Activated T-helper 1 cell treated with anti-CD3 and anti-CD28 coated beads, Interleukin-12 subunit alpha, Interleukin-12 subunit beta, Interleukin-2, Interleukin-4 antibody, amounts not matched to agents 30 ng/mL and 10 ng/mL and 1 ng/mL, durations not matched to agents 14 hours and 24 hours and 36 hours (primary cell): ENCODE measurements at places on chromosomes 4 and X.
A peak's percentile ranks its signal among the peaks of the same experiment; 100 is the strongest.

- no peak for DNase-seq
Measured at GRCh38 chr4:61994036-61994435, 793.9 kb downstream of the ADGRL3 start.

GRCh38 chrX:110853610-110854009 is 58.0 kb upstream of the CHRDL1 start:
- no peak for DNase-seq

DNA sequence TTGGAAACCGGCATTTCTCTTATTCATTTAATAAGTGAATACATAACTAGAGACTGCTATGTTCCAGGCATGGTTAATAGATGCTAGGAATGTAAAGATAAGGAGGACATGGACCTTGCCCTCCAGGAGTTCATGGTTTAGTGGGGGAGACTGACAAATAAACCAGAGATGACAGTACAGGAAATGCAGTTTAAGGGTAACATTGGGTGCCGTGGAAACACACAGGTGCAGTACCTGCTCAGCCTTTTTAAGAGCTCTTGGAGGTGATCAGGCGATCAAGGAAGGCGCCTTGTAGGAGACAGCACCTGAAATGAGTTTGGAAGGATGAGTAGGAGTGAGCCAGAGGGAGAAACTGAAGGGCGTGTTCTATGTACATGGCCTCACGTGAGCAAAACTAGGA is 145.8 kb downstream of the AASDH start:
- no peak for DNase-seq

GRCh38 chr4:54625391-54625790 is 32.4 kb upstream of the KIT start:
- DNase-seq = no peak

GRCh38 chr4:121686255-121686654 is 10.5 kb downstream of the ANXA5 start:
- DNase-seq = no peak

- DNase-seq = no peak
Measured at GRCh38 chr4:11050766-11051165, 366.2 kb upstream of the CLNK start.

DNA sequence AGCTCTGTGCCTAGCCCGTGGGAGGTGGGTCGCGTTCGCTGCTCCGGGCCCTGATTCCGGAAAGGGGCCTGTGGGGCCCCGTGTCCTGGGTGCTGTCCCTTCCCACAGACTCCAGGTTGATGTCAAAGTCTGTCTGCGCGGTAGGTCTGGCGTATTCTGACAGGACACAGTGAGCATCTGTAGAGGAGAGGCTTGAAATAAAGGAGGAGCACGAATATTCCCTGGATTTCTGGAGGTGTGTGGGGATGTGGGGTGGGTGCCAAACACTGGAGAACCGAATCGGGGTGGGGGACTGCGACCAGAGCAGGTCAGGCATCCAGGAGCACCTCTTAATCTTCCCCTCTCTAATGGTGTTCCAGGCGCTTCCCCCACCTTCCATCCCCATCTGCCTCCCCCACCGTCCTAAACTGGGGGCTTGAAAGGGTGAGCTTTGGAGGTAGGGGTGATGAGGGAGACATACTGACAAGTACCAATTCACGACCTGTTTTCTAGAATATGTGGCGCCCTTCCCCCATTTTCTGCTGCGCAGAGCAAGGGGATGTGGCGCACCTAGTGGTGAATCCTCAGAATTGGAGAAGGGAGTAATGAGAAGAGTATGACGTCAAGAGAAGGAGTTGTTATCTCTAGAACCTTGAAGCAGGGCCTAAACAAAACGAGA is 877 bp downstream of the GPRASP1 start:
- DNase-seq = peak; percentile 3

DNA sequence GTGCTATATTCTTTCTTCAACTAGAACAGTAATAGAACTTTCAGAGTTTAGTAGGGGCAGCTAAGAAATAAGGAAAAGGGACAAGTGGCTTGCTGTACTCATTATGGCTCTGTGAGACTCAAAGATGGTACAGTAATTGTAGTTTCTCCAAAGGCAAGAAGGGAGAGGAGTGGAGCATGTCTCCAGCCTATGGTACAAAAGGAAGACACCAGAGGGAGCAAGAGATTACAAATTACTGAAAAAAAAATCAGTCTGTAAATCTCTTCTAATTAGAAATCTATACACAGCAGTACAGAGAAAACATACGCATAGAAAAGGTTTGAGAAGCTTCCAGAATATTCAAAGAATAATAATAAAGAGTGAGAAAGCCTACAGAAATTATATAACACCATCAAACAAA is 61.4 kb downstream of the KLHL4 start:
- DNase-seq = no peak

GRCh38 chr4:124481123-124481522 is 231.4 kb downstream of the ANKRD50 start:
- DNase-seq = no peak

- DNase-seq = no peak
Measured at GRCh38 chr4:56790691-56791091, 30.8 kb downstream of the SPINK2 start.

- no peak for DNase-seq
Measured at GRCh38 chr4:154158361-154159155, 333.0 kb downstream of the DCHS2 start.

DNA sequence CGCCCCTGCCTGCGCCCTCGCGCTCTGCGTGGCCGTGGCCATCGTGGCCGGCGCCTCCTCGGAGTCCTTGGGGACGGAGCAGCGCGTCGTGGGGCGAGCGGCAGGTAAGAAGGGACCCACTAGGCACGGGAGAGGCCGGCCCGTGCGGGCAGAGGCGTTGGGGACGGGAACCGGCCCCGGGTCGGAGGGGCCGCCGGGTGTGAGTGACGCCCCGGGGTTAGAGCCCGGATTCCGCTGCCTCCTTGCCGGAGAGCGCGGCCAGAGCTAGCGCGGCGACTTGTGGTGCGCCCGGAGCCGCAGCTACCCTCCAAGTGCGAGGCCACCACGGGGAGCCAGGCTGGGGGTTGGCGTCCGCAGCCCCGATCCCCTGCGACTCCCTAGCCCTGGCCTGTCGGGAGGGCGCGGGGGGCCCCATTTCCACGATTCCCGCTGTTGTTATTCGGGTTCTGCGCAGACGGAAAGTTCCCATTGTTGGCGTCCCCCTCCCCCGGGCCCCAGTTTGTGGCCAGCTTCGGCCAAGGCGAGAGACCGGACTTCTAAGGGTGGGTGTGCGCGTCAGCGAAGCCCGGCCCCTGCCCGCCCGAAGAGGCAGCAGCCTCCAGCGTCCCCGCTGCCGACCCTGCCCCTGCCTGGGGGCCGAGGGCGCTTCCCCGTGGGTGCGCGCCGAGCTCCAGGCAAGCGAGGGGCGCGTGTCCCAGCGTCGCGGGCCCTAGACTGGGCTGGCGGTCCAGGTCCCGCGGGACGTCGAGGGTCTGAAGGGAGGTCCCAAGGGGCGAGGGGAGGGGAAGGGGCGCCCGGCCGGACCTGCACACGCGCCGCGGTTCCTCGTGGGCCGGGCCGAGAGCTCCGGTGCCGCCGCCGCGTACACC is 1.1 kb downstream of the FGFR3 start:
- DNase-seq = no peak

DNA sequence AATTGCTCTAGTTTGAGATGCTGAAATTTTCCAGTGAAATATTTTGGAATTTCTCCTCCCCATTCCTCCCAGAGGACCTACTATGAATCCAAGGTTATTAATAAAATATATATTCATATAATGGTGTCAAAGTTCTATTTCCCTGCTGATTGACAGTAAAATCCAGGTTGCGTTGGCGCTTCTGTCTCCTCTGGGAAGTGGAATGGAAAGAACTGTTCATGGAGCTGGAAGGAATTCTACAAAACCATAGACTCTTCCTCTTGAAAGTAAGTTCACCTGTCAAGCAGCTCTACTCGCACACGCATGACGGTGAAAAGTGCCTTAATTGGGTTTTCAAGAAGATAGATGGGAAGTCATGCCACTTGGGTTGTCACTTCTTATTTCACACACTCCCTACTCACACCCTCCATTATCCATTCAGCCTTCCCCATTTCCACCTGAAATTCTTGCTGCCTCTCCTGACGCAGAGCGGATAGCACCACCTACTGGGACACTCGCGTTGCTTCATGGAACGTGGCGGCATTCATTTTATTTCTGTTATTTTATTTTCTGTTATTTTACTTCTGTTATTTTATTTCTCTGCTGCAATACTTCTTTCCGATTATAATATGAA is 351.6 kb downstream of the NLGN4X start:
- no peak for DNase-seq

DNA sequence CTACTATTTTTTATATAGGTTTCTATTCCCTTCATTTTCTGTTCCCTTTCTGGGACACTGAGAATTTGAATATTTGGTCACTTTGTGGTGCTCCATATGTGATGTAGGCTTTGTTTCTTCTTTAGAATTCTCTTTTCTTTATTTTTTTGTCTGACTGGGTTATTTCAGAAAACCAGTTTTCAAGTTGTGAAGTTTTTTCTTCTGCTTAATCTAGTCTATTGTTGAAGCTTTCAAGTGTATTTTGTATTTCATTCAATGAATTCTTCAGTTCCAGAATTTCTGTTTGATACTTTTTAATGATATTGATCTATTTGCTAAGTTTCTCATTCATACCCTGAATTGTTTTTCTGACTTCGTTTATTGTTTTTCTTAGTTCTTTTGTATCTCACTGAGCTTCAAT is 96.2 kb upstream of the HAND2 start:
- DNase-seq = no peak

DNA sequence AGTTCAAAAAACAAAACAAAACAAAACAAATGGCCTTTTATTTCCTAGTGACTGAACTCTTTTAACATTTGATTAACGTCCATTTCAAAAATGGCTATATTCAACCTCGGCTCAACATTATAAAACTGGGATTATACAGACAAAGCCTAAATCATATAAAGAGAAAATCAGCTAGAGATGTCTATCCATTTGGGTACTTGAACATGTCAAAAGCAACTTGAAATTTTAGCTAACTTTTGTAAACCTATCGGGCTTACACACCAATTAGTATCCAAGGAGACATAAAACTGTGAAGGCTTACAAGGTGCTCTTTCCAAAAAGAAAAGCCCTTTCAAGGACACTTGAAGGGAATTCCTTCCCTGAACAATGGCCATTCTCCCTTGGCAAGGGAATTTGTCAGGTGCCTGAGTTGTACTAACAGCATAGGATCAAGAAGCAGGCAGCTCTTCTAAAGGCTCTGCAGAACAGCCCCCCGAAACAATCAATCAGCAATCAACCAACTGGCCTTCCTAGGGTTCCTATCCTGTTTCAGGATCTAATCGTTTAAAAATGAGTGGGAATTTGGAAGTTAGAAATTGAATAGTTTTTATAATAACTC is 633.7 kb upstream of the HTR2C start:
- DNase-seq = no peak

DNA sequence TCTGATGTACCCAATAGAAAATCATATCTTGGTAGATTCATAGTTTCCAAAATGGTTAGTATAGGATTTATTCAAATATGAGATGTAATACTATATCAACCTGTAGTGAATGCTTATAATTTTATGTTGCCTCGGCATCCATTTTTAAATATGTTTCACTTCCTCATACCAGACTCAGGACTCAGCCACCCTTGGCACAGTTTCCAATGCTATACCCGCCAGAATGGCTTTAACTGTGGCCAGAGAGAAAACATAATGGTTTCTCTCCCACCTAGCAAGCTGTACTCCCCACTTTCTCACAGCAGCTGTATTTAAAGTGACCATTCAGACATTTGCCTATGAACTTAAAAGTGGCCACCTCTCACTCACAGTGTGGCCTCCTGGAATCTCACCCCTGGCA is 466.6 kb upstream of the PABPC4L start:
- no peak for DNase-seq

GRCh38 chrX:85963736-85964135 is 83.6 kb downstream of the CHM start:
- no peak for DNase-seq

DNA sequence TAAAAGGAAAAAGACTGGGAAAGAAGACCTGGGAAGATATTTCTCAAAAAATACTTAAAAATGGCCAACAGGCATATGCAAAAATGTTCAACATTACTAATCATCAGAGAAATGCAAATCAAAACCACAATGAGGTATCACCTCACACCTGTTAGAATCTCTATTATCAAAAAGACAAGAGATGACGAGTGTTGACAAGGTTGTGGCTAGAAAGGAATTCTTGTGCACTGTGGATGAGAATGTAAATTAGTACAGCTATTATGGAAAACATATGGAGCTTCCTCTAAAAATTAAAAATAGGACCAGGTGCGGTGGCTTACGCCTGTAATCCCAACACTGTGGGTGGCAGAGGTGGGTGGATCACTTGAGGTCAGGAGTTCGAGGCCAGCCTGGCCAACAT is 50.0 kb downstream of the C4orf46 start:
- no peak for DNase-seq

DNA sequence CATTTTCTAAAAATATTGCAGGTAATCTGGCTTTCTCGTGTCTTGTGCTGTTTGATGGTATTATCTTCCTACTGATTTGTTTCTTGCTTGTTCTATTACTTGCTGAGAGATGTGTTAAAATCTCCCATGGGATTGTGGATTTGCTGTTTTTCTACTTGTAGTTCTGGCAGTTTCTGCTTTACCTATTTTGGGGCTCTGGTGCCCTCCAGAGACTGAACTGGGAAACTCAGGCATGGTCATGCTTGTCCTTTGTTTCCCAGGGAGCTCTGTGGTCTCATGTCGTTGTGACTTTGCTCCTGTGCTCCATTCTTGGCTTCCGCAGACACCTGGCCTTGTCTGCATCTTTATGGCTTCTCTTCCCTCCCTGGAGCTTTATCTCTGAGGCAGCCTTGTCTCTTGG is 39.5 kb downstream of the NSD2 start:
- no peak for DNase-seq

DNA sequence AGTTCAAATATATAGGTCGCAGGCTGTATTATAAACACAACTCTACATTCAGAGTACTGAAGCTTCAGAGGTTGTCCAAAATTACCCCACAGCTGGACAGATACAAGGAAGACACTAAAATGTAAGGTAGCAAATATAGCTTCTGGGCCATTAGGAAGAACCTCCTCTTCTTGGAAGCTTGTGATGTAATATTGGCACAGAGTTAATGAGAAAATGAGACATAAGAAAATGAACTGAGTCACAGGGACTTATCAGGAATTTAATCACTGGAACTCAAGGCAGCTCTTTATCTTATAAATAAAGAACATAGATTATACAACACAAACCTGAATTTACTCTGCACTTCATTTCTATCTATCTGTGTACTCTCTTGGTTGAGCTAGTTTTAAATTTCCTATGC is 344.7 kb downstream of the PCDH10 start:
- no peak for DNase-seq

GRCh38 chr4:187006189-187006618 is 282.5 kb upstream of the FAT1 start:
- DNase-seq = no peak

- no peak for DNase-seq
Measured at GRCh38 chr4:1815096-1815996, 22.3 kb downstream of the FGFR3 start.
